Germinal center (tissue), 1 donor: ENCODE measurements at places on chromosomes 2 and 18.
A peak's percentile ranks its signal among the peaks of the same experiment; 100 is the strongest.

- DNase-seq: peak; percentile 12
Measured at GRCh38 chr18:56748698-56749268, 97.6 kb downstream of the WDR7 start.

- no peak for DNase-seq
Measured at GRCh38 chr2:179037807-179038206, 12.1 kb downstream of the CCDC141 start.

DNA sequence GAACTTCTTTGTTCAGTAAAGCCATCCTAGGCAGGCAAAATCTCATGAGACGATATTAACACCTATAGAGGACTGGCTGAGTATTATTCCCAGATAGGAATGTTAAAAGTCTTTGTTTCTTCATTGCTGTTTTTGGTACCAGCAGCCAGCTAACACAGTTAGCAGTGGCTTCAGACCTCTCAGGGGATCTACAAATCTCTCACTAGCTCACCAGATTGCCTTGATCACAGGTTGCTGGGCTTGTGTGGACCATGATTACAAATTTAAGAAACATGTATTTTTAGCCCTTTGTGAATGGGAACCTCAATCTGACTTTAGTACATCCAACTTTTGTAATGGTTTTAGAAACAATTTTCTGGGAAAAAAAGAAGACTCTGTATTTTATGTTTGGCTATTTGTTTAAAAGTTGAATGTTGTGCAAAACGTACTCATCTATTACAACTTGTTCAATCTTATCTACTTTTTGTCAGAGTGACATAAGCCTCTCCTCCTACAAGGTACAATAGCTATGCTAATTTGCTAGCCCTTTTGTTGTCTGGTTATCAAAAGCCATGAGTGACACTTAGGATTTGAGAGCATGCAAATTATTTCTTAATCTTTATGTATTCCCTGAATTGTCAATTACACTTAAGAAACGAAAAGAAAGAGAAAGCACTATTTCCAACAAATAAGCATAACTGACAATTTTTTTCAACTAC lies 693.1 kb downstream of the ERBB4 start:
- no peak for DNase-seq

GRCh38 chr2:16613539-16614011 lies 52.1 kb downstream of the CYRIA start:
- DNase-seq: peak; percentile 57

- DNase-seq: no peak
Measured at GRCh38 chr18:63229971-63230370, 89.6 kb downstream of the BCL2 start.

DNA sequence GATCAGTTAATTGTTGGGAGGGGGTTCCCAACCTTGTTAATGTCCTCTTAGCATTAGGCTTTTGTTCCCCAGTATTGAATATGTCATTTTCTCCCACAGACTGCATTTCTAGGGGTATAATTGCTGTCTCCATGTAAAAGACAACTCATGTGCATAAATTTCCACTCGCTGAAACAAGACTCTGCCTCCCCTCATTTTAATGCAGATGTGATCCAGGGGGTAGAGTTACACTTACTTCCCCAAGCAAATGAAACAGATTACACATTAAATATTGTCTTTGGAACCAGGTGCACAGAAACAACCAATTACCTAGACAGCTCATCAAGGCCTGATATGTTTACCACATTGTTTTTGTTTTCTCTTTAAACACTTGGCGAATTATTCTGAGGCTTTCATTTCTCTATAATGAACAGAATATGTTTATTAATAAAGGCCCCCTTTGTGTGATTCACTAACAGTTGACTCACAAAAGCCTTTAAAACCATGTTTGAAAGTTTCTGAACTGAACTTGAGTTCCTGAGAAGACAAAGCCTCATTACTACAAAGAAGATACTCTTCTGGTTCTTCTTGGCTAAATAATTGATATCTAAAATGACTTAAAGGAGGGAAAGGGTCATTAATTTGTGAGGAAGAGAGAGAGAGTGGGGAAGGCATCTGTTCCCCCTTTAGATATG lies 15.0 kb upstream of the ACVR1 start:
- no peak for DNase-seq
